ENCODE measurements at places on chromosomes 11 and 22. TPM values are rescaled to one million over a fixed set of nuclear protein-coding genes. Genes with fewer than 3 reads are reported as not detected.

Gene VSTM5
- total RNA-seq: not detected

Gene NPAS4
- 0.63 TPM for total RNA-seq

Gene MAP6
- 57.7 TPM for total RNA-seq

Gene HDHD5
- total RNA-seq: 48.2 TPM

Gene ZNF215
- 11.2 TPM for total RNA-seq

Gene MYO18B
- not detected for total RNA-seq

Gene NPAT
- total RNA-seq: 17.1 TPM

Gene APOA5
- total RNA-seq: not detected

Gene FGF3
- total RNA-seq: not detected

Gene SAA1
- not detected for total RNA-seq

Gene SMIM38
- total RNA-seq: 1.1 TPM

Gene NAV2
- total RNA-seq: 14.1 TPM

Gene TCN2
- 16.2 TPM for total RNA-seq

Gene OR52E4
- not detected for total RNA-seq

Gene RHOD
- 2.1 TPM for total RNA-seq

Gene DDX6
- 218 TPM for total RNA-seq

Gene CREB3L1
- total RNA-seq: 0.75 TPM

Gene BARX2
- not detected for total RNA-seq

Gene TRIM21
- 10.6 TPM for total RNA-seq

Gene OR8G5
- total RNA-seq: not detected

Gene SLC22A9
- total RNA-seq: not detected

Gene SOX10
- 279 TPM for total RNA-seq

Gene POU2AF3
- total RNA-seq: 0.32 TPM

Gene MCHR1
- total RNA-seq: 1.3 TPM

Gene DRD4
- 0.63 TPM for total RNA-seq

Gene ADAMTS8
- total RNA-seq: 0.21 TPM

Gene KRTAP5-10
- total RNA-seq: not detected

Gene OR8D1
- not detected for total RNA-seq

Gene CARD16
- not detected for total RNA-seq

Gene OR4D5
- not detected for total RNA-seq

Gene CAT
- total RNA-seq: 29.2 TPM

Gene ASCL2
- not detected for total RNA-seq

Gene SLC6A5
- 0.05 TPM for total RNA-seq

Gene LRP4
- total RNA-seq: 23.5 TPM

Gene SPTBN2
- 34.1 TPM for total RNA-seq

Gene GRM5
- total RNA-seq: 0.45 TPM

Gene ZC3H7B
- 84.3 TPM for total RNA-seq

Gene IGF2
- 20.1 TPM for total RNA-seq

Gene CDC42BPG
- total RNA-seq: 3.0 TPM

All from neural crest cell (in vitro differentiated cells).